ENCODE measurements at places on chromosomes 12 and 14. TPM values are rescaled to one million over a fixed set of nuclear protein-coding genes. Genes with fewer than 3 reads are reported as not detected.

ADCK1 gene
- 5.4 TPM for total RNA-seq

SYNDIG1L gene
- not detected for total RNA-seq

DACT1 gene
- 49.6 TPM for total RNA-seq

DNA sequence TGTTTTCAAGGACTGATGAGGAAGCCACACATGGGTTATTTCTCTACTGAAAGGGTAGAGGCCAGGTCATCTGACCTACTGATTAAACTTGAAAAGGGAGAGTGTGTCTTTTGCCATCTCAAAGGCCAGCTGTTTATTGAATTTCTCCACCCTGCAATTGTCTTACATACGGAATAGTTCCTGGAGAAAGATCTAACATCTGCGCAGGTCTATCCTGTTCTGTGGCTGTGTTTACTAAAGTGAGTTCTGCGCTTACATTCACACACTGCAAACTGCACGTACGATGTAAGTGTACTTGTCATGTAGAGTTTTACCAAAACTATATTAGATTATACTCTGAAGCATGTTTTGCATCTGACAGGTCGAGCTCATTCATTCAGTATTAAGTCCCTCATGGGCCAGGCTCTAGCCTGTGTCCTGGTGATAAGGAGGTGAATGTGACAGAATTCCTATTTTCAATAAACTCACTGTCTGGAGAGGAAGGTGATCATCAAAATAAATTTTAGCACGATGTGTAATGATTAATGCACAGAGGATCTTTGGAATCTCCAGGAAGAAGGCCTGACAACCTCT is 96.6 kb downstream of the PRKCH start:
- H3K27me3 ChIP-seq, result no peaks in the 10 kb centered on the region
- no peaks in the 10 kb centered on the region for H3K36me3 ChIP-seq
- DNase-seq, result no peak
- no peaks in the 10 kb centered on the region for H3K4me1 ChIP-seq
- no peak overlapping the region for H3K27ac ChIP-seq

GRCh38 chr12:11667171-11667570 is 17.7 kb downstream of the ETV6 start:
- H3K4me1 ChIP-seq, result no peaks in the 10 kb centered on the region
- H3K27ac ChIP-seq, result no peak overlapping the region
- DNase-seq, result no peak
- no peak overlapping the region for H3K4me3 ChIP-seq

DNA sequence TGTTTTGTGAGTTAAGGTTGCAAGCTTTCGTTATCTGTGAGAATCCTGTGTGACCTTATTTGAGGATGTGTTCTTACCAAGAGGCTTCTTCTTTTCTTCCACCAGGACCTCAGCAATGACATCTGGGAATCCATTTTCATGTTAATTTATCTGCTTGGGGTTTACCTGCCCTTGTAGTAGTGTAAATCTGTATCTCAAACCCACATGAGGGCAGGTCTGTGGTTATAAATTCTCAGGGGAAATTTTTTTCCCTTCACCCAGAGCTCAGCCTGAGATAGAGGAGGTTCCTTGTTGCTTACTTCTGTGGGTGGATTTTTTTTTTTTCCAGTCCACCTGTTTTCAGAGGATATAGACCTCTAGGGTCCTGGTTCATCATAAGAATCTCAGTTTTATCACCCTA is 70.8 kb downstream of the AKAP6 start:
- no peak overlapping the region for H3K4me3 ChIP-seq
- H3K27ac ChIP-seq, result no peak overlapping the region
- no peaks in the 10 kb centered on the region for H3K36me3 ChIP-seq
- DNase-seq, result no peak
- H3K27me3 ChIP-seq, result no peaks in the 10 kb centered on the region

DNA sequence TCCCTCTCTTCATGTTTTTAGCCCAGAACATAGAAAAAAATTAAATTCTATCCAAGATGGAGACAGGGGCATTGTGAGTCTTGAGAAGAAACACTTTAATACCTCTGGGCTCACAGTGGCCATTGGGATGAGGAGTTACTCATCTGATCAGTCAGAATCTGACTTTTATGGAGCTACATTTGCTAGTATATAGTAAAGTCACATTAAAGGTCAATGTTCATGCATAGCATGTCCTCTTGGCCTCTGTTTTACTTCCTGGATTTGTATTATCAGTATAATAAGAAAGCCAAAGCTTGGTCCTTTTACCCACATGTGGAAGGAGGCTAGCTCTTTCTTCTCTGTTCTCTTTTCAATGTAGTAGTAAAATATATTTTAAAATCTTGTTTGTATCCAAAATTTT is 93.6 kb upstream of the CNOT2 start:
- H3K4me3 ChIP-seq, result no peak overlapping the region
- no peak for DNase-seq
- no peaks in the 10 kb centered on the region for H3K36me3 ChIP-seq
- H3K27ac ChIP-seq, result no peak overlapping the region

GRCh38 chr12:29253906-29254625 is 105.0 kb downstream of the FAR2 start:
- H3K4me1 ChIP-seq, result no peaks in the 10 kb centered on the region
- H3K36me3 ChIP-seq, result no peaks in the 10 kb centered on the region
- no peak overlapping the region for H3K4me3 ChIP-seq
- H3K27me3 ChIP-seq, result no peaks in the 10 kb centered on the region

DNA sequence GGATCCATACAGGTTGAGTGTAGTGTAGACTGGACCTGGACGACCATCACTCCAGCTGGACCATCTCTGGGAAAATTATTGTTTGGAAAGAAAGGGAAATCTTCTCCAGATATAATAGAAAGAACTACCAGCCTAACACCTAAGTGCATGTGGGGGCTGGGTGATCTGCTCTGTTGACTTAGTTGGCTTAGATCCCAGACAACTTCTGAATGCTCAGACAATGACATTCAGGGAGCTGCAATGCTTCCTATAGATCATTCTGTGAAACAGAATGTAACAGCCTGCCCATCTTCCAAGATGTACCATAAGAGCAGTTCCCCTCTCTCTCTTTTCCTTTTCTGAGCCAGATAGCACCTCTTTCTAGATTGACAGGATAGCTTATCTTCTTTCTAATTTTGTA is 572.8 kb upstream of the STXBP6 start:
- H3K4me1 ChIP-seq, result no peaks in the 10 kb centered on the region
- no peak for DNase-seq
- no peaks in the 10 kb centered on the region for H3K36me3 ChIP-seq
- H3K27ac ChIP-seq, result no peak overlapping the region
- no peaks in the 10 kb centered on the region for H3K27me3 ChIP-seq
- H3K4me3 ChIP-seq, result no peak overlapping the region

Data from uterus (tissue), 4 donors.